CD14-positive monocyte (primary cell): ENCODE measurements at places on chromosomes 4 and X.

DNA sequence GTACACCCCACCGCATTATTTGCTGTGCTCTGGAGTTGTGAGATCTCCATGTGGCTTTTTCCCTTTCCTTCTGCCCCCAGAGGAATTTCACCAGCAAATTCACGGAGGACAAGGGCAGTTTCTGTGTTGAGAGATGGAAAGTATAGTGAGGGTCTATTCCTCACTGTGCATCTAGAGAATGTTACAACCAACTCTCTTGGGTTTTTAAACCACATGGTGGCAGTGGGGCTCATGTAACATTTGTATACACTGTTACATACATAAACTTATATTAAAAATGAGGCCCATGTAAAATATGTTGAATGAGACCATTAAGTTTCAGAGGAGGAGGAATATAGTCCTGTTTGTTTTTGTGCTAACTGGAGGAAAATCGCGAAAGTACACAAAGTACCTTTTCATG lies 909 bp upstream of the PRKG2 start:
- no peak for DNase-seq

DNA sequence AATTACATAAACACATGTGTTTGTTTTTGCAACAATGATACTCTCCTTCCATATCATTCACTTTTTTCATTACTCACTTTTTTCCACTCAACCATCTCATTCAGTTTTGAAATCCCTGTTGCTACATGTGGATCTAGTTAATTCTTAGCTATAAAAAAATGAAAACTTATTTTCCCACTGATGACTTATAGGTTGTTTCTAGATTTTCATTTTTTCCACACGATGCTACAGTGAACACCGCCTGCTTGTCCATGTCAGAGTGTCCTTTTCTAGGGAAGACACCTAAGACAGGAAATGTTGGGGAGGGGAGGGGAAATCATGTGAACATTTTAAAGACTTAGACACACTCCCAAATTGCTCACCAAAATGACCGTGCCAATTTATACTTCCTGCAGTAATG lies 70.2 kb downstream of the SUPT20HL2 start:
- DNase-seq, result no peak

- no peak for DNase-seq
Observed at GRCh38 chr4:159272273-159273140, 169.6 kb downstream of the RAPGEF2 start.

DNA sequence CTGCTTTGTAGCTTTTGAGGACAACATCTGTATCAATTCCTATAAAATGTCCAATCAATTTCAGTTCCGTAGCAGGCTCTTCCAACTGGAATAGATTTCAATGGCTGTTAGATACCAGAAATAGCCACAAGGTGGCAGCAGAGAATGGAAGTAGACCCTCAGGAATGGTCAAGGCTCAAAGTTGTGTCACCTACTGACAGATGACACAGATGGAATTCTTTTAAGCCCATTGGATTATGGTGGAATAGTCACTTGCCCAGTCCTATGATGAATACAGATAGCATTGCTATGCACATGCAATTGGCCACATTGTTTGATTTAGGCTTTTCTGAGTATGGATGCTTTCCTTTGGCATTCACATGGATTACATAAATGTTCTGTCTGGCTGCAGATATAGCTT lies 130.4 kb upstream of the RADX start:
- DNase-seq, result peak; percentile 2

DNA sequence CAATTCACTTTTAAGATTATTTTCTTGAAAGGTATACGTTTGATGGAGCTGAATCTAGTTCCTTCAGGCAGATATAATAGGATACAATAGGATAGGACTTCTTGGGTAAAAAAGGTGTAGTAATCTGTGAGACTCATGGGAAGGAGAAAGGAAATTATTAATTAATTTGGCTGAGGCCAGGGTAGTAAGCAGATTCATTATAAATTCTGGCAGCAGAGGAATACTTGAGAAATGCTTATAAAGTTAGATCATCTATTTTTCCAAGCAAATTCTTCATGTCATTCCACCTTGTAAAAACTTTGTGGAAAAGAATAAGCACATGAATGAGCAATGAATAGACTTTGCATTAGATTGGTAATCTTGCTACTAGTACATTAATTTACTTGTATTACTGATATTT lies 46.9 kb downstream of the GYPE start:
- no peak for DNase-seq

DNA sequence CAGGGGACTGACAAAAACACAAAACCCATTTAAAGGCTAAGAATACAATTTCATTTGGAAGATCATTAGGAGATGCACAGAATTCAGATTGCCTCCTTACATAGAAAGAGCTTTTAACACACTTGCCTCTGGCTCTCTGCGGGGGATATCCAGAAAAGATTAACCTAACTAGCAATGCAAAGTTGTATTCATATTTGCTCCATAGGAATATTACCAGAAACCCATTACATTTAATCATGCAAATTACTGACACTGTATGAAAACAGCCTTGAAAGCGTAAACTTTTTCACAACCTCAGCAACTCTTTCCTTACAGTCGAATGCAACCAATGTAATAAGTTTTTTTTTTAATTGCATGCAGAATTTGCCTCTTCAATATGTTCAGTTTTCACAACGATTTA lies 1087.3 kb upstream of the PRKX start:
- no peak for DNase-seq

- DNase-seq, result no peak
Observed at GRCh38 chr4:94551643-94552564, 100.2 kb downstream of the PDLIM5 start.

DNA sequence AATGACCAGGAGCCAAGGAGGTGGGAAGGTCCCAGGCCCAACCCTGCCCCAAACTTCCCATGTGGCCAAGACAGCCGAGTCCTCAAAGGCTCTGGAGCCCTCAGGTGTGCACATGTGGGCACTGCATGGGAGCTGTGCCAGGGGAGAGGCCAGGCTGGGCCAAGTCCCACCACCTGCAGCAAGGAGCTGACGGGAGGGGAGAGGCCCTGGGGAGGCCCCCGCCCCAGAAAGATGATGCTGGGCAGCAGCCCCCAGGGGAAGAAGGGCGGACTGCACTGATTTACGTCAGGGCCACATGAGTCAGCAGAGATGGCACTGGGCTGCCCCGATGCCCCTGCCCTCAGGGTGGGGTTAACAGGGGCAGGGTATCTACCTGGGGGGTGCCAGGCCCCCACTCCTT lies 1.4 kb downstream of the L1CAM start:
- DNase-seq, result no peak

GRCh38 chr4:139419388-139419914 lies 34.5 kb upstream of the RAB33B start:
- DNase-seq, result peak; percentile 77

GRCh38 chr4:10872833-10873517 lies 188.4 kb upstream of the CLNK start:
- no peak for DNase-seq

DNA sequence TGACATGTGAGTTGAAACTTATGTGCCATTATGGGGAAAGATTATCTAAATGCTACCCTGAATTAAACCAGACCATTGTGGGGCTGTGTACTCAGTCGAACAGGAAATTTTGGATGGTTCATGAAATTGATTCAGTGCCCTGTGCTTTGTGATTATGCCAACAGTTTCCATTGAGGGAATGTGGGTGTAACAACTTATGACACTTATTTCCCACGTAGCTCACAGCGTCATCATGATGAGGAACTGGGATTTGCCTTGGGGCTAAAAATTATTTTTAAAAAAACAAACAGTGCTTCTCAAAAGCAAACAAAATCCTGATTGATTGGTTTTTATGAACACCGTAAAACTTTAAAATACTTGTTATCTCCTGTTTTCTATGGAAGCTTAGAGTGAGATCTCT lies 8.3 kb upstream of the CLTRN start:
- no peak for DNase-seq

DNA sequence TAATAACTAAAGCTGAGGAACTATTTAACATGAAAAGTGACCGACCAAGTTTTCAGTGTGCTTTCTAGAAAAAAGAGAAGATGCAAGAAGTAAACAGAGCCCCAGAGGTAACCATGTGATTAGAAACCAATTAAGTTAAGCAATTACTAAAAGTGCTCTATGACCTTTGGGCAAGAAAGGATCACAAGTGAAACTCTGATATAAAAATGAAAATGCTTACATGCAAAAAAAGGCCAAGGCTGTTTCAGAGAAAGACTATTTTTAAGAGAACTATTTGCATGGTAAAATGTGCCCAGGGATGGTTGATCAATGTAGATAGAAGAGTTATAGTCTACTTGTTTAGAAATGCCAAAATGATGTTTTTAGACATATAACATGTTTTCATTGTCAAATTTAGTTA lies 22.0 kb downstream of the KLHL15 start:
- no peak for DNase-seq

GRCh38 chr4:3349116-3349515 lies 56.3 kb downstream of the RGS12 start:
- DNase-seq, result no peak

- no peak for DNase-seq
Observed at GRCh38 chr4:89482251-89482650, 174.7 kb upstream of the GPRIN3 start.

DNA sequence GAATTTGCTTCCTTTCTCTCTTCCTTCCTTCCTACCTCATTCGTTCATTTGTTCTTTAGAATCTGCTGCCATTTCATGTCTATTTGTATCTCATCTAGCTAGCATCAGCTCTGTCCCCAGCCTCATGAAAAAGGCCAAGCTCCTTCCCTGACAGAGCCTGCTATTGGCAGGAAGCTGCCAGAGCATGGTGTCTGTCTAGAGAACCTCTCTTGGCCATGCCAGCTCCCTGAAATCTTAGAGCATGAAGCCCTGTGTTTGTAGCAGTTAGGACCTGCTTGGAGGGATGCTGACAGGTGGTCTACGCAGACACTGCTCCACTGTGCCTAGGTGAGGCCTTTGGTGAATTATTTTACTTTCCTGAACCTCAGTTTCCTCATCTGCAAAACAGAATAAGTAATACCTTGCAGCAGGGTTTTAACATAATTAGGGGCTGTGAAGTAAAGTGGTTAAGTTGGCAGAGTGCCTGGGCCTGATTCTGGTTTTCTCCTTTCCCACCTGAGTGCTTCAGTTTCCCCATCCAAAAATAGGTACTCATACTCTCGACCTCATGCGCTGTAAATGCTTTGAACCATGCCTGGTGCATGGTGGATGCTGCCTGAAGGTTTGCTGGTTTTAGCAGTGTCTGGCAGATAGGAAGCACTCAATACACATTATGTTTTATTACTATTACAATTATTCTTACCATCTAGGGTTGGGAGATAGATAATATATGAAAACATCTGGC lies 4.7 kb downstream of the PTTG2 start:
- no peak for DNase-seq

DNA sequence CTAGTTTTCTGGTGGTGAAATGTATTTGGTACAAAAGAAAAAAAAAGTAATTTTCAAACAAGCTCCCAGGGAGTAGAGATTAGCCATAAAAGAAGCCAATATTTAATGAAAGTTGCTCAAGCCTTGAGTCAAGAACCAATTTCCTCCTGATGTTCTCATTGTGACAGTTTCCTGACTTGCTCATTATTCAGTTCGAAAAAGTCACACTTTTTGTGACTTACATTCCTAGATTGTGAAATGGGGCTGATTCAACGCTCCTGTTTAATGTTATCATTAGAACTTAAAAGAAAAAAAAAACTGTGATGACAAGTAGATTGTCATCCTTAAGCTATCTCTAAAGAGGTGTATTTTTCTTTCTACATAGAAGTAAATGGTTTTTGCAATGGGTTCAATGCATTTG lies 122.6 kb upstream of the BMPR1B start:
- no peak for DNase-seq
